T-helper 17 cell (primary cell): ENCODE measurements at places on chromosomes 12 and 14.

- no peaks in the 10 kb centered on the region for H3K36me3 ChIP-seq
- no peak for DNase-seq
- H3K4me1 ChIP-seq: peaks cover 11% of the 10 kb centered on the region
These were observed 91.1 kb downstream of the IRF2BPL start for GRCh38 chr14:76937181-76938091.

GRCh38 chr12:92641291-92641690, 61.5 kb upstream of the PLEKHG7 start:
- H3K27ac ChIP-seq: no peak overlapping the region
- no peaks in the 10 kb centered on the region for H3K27me3 ChIP-seq
- H3K36me3 ChIP-seq: no peaks in the 10 kb centered on the region
- no peaks in the 10 kb centered on the region for H3K4me1 ChIP-seq
- no peak for DNase-seq

DNA sequence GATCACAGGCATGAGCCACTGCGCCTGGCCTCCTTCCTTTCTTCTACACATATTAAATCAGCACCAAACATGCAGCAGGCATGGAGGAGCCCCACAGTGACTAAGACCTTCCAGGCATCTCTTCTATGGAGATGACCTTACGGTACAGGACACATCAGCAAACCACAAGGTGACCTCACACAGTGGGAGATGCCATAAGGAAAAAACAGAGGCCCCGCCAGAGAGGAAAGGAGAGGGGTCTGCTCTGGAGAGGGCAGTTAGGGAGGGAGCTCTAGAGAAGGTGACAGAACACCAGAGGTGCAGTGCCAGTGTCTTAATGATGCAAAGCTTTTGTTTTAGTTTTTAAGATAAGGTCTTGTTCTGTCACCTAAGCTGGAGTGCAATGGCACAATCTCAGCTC, 81.1 kb upstream of the ESRRB start:
- H3K4me1 ChIP-seq: no peaks in the 10 kb centered on the region
- no peak overlapping the region for H3K27ac ChIP-seq
- no peak for DNase-seq
- H3K4me3 ChIP-seq: no peak overlapping the region
- H3K27me3 ChIP-seq: peaks cover 54% of the 10 kb centered on the region

GRCh38 chr12:112172556-112173324, 47.4 kb downstream of the TRAFD1 start:
- H3K4me3 ChIP-seq: no peak overlapping the region
- H3K36me3 ChIP-seq: no peaks in the 10 kb centered on the region
- no peaks in the 10 kb centered on the region for H3K4me1 ChIP-seq
- peak overlapping the region; percentile 45 for H3K27ac ChIP-seq
- DNase-seq: no peak
- H3K27me3 ChIP-seq: no peaks in the 10 kb centered on the region

GRCh38 chr14:32006263-32007110, 70.6 kb upstream of the ARHGAP5 start:
- no peak overlapping the region for H3K27ac ChIP-seq
- H3K4me3 ChIP-seq: no peak overlapping the region
- DNase-seq: no peak
- peaks cover 11% of the 10 kb centered on the region for H3K4me1 ChIP-seq
- H3K36me3 ChIP-seq: peaks cover 2% of the 10 kb centered on the region

- peak overlapping the region; percentile 8 for H3K27ac ChIP-seq
- peak overlapping the region; percentile 87 for H3K4me3 ChIP-seq
- peaks cover 19% of the 10 kb centered on the region for H3K4me1 ChIP-seq
- no peak for DNase-seq
These were observed 610 bp downstream of the C14orf132 start for GRCh38 chr14:96039633-96040311.

DNA sequence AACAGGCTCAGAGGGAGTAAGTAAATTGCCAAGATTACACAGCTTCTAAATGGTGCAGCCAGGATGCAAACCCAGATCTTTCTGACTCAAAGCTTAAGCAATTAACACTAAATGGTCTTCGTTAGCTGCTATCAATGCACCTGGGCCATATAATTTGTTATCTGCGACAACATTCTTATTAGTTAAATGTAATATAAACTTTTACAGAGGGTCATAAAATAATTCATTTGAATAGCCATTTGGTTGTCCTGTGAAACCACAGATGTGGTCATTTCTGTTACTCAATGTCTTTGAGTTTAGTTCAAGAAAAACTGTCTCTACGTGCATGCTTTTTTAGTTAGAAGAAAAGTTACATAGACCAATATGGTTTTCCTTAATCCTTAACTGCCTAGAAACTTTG, 22.1 kb upstream of the NAP1L1 start:
- no peak overlapping the region for H3K27ac ChIP-seq
- no peaks in the 10 kb centered on the region for H3K36me3 ChIP-seq
- no peaks in the 10 kb centered on the region for H3K4me1 ChIP-seq
- DNase-seq: no peak
- H3K27me3 ChIP-seq: peaks cover 9% of the 10 kb centered on the region
- no peak overlapping the region for H3K4me3 ChIP-seq

GRCh38 chr14:81432219-81432661, 32.1 kb upstream of the STON2 start:
- peaks cover 2% of the 10 kb centered on the region for H3K36me3 ChIP-seq
- no peak for DNase-seq
- no peak overlapping the region for H3K4me3 ChIP-seq
- H3K4me1 ChIP-seq: peaks cover 14% of the 10 kb centered on the region
- H3K27ac ChIP-seq: no peak overlapping the region

GRCh38 chr12:16350682-16351081, 3.2 kb downstream of the MGST1 start:
- no peak for DNase-seq
- H3K4me1 ChIP-seq: no peaks in the 10 kb centered on the region
- no peaks in the 10 kb centered on the region for H3K36me3 ChIP-seq
- no peak overlapping the region for H3K4me3 ChIP-seq

GRCh38 chr12:93737457-93738198, 60.5 kb downstream of the CRADD start:
- no peak overlapping the region for H3K4me3 ChIP-seq
- DNase-seq: no peak
- no peaks in the 10 kb centered on the region for H3K27me3 ChIP-seq
- no peak overlapping the region for H3K27ac ChIP-seq
